Hepatocyte (in vitro differentiated cells): ENCODE measurements at places on chromosomes 16 and 17. TPM values are rescaled to one million over a fixed set of nuclear protein-coding genes. Genes with fewer than 3 reads are reported as not detected.

- DNase-seq = no peak
Measured at GRCh38 chr16:61890386-61890785, 145.9 kb downstream of the CDH8 start.

- DNase-seq = no peak
Measured at GRCh38 chr17:16282522-16282921, 65.5 kb downstream of the PIGL start.

GRCh38 chr17:32609085-32609484, 122.3 kb downstream of the CDK5R1 start:
- DNase-seq = no peak

- peak; percentile 10 for DNase-seq
Measured at GRCh38 chr16:15996432-15997109, 47.2 kb downstream of the ABCC1 start.

DNA sequence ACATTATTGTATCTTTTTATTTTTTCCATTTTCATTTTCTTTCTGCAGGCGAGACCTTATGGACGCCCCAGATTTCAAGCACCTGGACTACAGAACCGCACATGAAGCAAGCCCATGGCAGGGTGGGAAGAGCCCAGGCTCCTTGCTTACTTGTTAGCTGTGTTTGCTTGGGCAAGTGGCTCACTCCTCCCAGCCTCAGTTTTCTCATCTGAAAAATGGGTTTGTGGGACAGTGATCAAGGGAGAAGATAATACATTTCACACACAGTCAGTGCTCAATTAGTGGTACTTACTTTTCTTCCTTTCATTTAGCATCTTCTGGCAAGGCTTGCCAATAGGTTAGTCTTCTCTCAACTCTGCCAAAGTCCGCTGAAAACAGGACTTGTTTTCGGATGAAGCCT, 117.5 kb downstream of the IRX3 start:
- DNase-seq = no peak

- DNase-seq = no peak
Measured at GRCh38 chr16:20064931-20065330, 8.8 kb downstream of the GPR139 start.

DNA sequence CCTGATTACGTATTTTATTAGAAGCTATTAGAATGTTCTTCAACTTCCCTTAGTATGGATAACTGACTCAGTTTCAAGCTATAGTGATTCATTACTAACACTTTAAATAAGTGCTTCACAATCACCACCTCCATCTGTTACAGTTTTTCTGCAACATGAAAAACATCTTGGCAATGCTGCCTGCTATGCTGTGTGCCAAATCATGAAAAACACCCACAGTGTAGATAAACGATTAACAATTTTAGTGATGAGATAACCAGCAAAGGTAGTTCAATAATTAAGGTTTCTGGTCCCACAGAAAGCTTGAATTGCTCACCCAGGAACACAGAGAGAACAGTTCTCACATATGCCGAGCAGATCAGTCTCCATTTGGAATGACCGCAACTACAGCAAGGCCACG, 51.4 kb upstream of the SLC25A19 start:
- DNase-seq = no peak

DNA sequence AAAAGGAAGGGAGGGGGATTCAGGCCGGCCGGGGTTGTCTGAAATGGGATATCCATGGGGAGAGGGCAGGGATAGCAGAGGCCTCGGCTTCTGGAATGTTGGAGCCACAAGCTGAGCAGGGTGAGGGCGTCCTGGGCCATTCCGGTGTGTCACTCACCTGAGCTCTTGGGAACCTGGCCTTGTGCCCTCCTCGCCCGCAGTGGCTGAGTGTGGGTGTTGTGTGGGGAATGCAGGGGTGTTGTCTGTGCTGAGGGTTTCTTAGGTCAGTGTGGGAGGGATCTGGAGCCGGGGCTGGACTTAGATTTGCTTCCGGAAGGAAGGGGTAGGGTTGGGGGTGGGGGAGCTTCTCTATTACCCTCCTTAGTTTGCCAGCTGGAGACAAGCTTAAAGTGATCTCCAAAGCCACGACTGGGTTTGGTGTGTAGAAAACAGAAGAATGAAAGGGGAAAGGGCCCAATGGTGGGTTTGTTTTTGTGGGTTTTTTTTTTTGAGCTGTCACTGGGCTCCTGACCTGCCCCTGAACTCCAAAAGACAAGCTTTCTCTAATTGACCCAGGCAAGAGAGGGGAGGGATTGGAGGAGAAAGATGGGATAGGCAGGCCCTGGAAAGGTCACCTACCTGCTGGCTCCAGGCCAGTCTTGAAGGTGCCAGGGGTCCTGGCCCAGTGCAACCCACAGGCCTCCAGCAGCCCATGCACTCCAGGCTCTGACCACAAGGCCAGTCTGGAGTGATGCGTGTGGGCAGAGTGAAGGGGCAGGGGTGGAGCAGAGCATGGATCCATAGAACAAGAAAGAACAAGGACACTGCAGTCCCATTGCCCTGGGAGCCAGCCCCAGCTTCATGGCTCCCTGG, at the start of gene SULT1A2:
Gene SULT1A2, minus strand, starts transcription at position 211 of the 852 bp plus-strand sequence. CDS start 1,120 bp downstream, outside the sequence.
- DNase-seq = peak; percentile 76

DNA sequence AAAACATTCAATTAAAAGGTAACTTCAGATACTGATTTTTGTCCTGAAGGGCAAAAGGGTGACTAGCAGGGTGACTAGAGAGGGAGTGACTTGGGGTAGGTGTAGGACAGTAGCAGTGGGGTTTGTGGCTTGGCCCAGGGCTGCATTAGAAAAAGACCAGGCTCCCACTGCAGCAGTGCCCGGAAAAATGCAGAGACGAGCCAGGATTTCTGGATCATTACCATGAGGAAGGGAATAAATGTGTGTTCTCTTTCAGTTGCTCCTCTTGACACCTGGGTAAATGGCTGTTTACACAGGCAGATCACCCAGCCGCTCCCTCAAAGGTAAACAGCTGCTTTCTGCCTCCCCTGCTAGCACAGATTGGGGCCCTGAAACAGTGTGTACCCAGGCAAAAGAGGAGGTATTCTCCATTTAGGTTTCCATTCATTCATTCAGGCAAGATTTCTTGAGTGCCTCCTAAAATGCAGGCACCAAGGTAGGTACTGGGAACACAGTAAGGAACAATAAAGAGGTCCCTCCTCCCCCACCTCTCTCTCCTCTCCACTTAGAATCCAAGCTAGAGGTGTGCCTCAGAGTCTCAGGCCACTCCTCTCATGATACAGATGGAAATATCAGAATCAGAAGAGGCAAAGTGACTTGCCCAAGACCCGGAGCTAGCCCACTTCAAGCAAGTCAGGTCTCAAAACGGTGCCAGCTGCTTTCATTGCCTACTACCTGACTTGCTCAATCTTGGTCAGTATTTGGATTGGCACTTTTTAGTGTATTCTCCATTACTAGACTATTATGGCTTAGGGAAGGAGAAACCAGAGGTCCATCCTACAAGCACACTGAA, 15.2 kb upstream of the TOX3 start:
- peak; percentile 55 for DNase-seq

DNA sequence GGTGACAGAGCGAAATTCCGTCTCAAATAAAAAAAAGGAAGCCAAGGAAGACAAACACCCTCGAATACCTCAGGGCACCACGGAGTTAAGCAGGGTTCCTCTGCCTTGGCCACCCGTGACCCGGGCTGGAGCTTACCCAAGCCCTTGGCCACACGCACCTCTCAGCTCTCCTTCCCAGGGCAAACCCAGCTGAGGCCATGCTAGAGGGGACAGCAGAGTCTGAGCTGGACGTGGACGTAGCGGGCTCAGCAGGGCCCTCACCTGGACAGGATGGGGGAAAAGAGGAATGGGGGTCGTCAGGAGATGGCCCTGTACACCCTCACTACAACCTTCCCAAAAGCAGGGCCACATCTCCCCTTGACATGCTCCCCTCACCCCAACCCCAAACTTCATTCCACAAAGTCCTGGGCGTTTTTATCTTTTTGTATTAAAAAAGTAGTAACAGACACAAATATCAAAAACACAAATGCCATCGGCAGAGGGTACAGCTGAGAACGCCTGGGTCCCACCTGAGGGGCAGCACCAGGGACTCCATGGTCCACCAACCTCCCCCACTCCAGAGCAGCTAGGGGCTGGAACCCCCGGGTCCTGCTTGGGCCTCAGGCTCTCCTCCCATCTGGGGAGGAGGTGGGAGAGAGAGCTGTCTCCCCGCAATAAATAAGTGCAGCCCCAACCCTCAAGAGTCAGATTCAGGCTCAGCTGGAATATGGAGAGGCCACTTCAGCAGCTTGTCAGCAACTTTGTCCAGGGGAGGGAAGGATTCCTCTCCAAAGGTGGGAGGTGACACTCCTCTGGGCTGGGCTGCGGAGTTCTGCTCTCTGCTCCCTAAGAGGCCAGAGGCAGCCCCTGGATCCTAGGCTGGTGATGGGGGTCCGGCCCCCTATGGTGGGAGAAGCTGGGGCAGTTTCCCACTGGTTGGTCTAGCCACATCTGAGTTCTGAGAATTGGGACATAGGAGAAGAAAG, 11.9 kb downstream of the PER1 start:
- DNase-seq = peak; percentile 20

DNA sequence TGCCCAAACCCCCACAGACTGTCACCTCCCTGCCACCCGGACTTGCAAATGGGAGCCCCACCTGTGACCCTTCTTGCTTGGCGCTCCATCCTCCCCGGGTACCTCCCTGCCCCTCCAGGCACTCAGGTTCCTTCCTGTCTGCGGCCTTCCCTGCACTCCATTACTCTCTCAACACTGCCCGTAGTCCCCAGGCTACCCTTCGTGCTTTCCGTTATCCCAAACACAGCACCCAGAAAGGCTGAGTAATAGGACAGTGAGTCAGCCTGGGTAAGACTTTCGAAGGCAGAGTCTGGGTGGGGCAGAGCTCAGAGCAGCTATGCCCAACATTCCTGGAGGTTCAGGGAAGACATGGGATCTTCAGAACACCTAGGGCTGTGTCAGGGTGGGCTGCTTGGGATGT, 16.6 kb upstream of the C16orf74 start:
- peak; percentile 48 for DNase-seq

DNA sequence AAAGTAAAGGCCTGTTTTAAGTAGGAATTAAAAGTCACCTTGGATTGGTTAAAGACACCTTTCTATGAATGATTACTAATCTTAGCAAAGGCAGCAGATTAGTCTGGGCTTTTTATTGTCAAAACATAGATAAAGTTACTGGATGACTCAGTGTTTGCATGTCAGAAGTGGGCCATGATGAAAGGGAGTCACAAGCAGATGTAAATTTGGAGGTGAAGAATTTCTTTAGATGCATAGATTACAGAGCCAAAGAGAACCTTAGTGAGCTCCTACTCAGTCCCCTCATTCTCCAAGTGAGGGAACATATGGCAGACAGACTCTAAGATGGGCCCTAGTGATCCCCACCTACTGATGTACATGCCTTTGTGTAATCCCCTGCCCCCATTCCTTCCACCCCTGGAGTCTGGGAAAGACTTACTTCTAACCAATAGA, 124.5 kb downstream of the HS3ST3A1 start:
- DNase-seq = peak; percentile 39

DNA sequence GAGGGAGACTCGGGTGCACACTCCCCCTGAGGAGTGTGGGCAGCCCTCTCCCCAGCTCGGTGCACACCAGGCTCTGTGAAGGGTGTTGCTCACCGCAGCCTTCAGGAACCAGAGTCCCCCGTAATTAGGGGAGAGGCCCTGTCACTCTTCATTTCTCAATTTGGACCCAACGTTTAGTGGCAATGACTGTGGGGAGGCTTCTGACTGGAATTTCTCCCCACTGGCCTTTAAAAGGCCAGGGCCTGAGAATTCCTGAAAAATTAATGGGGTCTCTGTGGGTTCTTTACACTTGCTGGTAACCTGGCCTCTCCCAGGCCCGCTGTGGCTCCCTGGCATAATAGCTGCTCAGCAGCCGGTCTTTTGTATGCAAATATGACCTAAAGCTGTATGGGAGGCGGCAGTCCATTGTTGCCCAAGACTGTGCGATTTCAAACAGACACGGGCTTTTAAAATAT, 209.7 kb downstream of the MSI2 start:
- no peak for DNase-seq

DNA sequence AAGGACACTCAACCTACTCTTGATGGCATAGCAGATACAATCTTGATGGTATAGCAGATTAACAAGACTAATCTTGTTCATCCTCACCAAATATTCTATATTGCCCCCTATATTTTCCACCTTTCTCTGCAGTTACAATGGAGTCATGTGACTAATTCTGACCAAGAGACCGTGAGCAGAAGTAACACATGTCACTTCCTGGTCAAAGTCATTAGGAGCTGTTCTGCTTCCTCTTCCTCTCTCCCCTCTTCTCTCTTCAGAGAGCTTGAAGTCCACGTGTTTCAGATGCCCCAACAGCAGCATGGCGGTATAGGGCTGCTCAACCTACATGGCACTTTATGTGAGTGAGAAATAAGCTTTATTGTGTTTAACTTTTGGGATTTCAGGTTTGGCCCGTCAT, 55.3 kb upstream of the ERCC4 start:
- DNase-seq = no peak

DNA sequence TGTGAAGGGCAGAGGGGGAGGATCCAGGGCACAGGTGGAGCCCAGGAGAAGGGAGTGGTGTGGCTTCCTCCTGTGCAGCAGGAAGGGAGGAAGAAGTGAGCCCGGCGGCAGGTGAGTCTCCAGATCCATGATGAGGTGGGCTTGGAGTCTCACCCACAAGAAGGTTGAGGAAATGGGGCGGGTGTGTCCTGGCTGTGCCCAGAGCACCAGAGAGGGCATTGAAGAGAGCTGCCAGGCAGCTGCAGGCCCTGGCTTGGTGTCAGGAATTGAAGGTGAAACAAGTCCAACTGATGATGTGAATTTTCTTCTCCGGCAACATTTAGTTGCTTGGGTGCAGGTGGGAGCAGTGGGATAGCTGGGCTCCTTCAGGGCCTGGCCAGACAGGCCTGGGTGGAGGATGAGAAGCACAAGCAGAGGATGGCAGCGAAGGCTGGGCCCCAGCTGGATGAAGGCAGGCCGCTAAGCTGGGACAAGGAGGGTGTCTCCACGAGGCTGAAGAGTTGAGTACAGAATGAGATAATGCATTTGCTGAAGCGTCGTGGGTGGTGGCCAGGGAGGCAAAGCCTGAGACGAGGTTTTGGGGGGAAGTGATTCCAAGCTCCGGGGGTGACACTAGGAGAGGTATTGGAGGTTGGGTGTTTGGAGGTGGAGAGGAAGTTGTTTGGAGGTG, 18.3 kb downstream of the NT5M start:
- DNase-seq = no peak

DNA sequence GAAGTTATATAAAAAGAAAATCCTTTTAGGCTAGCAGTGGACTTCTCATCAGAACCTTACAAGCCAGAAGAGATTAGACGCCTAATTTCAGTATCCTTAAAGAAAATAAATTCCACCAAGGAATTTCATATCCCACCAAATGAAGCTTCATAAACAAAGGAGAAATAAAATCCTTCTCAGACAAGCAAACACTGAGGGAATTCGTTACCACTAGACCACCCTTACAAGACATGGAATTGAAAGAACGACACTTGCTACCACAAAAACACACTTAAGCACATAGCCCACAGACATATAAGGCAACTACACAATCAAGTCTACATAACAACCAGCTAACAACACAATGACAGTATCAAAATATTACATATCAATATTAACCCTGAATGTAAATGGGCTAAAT, 299.2 kb downstream of the TOX3 start:
- DNase-seq = no peak

- peak; percentile 70 for DNase-seq
Measured at GRCh38 chr16:53159781-53160436, 105.1 kb downstream of the CHD9 start.

The KRT20 gene
- 1.5 and 1.6 TPM in 2 replicates for polyA plus RNA-seq

The CSH1 gene
- 0.26 TPM in 1 of 2 replicates, not detected in the other for polyA plus RNA-seq

The TP53TG3 gene
- polyA plus RNA-seq = not detected in 2 replicates

The KRTAP2-1 gene
- not detected in 2 replicates for polyA plus RNA-seq

The BMERB1 gene
- 5.9 and 7.3 TPM in 2 replicates for polyA plus RNA-seq

The KRTAP4-5 gene
- not detected in 2 replicates for polyA plus RNA-seq

The CDYL2 gene
- 7.4 and 9.2 TPM in 2 replicates for polyA plus RNA-seq
